ENCODE measurements at places on chromosomes 3 and 15.

DNA sequence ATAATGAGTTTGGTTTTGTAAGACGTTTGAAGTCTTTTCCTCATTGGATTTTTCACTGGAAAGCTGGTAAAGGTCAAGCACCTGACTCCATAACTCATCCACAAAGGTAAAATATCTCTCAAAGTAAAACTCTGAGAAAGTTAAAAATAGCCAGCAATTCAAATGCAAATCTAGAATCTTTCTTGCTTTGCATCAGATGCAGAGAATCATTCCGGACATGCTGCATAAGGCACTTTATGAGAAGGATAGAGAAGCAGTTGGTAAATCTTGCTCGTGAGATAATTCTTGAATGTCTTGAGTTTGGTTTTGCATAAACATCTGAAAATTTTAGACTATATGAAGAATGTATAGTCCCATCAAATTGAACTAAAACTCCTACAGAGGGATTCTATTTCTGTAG is 9.1 kb downstream of the KCNMB2 start:
- no peak for DNase-seq

DNA sequence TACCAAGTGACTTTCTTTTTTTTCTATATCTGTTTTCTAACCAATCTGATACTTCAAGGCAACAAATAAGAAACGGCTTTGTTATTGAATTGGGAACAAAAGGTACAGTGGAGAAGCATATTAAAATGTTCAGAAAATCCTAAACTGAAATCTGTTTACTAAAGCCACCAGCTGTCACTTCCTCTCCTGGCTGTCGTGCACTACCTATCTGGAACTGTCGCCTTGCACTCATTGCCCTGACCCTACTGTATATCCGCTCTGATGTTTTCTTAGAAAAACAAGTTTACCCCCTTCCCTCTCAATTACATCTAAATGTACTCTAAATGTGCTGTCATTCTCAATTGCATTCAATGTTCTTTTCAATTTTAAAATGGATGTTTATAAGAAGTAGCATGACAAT is 439.8 kb upstream of the ARRDC4 start:
- DNase-seq = no peak

GRCh38 chr3:78569804-78570203 is 1198.0 kb downstream of the ROBO1 start:
- DNase-seq = no peak

DNA sequence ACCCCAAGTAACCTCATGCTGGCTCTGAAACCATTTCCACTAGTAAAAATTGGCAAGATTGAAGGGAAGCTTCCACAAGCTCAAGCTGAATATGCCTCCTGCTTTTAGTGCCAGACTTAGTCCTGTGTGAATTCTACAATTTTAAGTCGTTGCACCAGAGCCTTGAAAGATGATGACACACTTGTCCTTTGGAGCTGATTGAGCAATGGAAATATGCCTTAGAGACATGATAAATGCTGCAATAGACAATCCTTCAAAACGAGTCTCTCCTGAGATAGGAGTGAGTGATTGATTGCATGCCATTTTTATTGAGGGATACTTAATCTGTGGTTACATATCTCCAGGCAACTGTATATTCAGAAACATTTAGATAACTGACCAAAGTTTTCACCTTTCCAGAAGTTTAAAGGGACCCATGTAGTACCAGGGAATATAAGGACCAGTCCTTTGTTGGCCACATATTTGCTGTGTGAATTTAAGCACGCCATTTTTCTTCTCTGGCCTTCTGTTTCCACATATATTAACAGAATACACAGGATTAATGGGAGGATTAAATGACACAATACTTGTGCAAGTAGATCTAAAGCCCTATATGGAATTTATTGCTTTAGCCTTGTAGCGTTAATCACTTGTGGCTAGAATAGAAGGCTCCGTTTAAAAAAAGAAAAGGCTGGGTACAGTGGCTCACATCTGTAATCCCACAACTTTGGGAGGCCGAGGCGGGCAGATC is 65.1 kb downstream of the PPARG start:
- peak; percentile 56 for DNase-seq

DNA sequence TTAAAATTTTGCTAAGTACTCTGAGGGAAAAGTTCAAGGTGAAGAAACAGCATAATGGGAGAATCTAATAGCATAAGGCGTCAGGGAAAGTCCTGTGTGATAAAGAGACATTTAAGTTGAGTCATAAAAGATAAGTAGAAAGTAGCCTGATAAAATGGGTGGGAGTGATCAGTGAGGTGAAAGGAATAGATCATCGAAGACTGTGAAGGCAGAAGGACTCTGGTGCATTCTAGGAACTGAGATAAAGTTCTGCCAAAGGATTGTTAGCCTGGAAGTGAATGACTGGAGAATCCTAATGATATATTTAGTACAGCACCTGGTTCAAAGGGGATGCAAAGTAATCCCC is 149.9 kb downstream of the CFAP20DC start:
- DNase-seq = no peak

DNA sequence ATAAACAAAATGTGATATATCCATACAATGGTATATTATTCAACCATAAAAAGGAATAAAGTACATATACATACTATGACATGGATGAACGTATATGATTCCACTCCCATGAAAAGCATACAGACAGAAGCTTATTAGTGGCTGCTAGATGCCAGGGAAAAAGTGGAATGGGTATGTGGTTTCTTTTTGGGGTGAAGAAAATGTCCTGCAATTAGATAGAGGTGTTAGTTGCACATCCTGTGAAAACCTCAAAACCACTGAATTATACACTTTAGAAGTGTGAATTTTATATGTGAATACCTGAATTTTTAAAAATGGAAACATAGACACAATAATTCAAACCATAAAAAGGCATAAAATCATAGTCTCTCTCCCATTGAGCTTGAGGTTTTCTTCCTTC is 11.2 kb downstream of the DENND6A start:
- no peak for DNase-seq

DNA sequence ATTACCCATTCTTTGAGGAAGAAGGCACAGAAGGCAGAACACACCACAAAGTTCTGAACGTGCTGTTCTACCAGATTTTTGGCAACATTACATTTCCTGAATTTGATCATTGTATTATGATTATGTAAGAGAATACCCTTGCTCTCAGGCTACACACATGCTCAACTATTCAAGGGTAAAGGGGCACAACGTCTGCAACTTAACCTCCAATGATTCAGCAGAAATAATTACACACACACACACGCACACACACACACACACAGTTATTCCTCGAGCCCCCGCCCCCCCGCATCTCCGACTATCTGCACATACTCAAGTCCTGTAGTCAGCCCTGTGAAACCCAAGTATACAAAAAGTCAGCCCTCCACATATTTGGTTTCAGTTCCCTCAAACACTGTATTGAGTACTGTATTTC is 26.8 kb downstream of the RPN1 start:
- no peak for DNase-seq

DNA sequence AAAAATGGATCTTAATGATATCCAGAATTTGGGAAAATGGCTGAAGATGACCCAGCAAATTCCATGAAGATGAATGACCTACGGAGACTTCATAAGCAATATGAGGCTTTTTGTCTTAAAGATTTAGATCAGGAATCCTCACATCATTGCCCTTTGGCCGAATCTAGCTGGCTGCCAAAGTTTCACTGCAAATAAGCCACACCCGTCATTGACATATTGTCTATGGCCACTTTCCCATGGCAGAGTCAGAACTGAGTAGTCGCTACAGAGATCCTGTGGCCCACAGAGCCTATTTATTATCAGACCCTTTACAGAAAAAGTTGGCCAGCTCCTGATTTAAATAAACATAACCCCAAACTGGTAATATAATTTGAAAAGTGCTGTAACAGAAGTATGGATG is 307.4 kb upstream of the RARB start:
- no peak for DNase-seq

DNA sequence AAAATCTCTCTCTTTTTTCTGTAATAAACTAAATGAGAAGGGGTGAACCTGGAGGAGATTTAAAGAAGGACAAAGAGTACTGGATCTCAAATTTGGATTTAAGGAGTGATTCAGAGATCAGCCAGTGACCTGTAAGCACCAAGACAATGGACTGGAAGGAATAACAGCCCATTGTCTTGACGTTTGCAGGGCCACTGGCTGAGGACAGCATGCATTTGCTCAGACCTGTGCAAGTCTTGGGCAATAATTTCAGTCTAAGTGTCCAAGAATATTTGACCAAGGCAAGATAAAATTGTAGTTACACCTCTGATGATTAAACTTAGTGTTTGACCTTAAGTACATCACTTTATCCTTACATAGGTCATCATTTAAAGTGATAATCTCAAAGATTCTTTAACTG is 55.8 kb upstream of the OSTN start:
- no peak for DNase-seq

GRCh38 chr3:11185564-11186317 is 31.4 kb downstream of the HRH1 start:
- peak; percentile 79 for DNase-seq

DNA sequence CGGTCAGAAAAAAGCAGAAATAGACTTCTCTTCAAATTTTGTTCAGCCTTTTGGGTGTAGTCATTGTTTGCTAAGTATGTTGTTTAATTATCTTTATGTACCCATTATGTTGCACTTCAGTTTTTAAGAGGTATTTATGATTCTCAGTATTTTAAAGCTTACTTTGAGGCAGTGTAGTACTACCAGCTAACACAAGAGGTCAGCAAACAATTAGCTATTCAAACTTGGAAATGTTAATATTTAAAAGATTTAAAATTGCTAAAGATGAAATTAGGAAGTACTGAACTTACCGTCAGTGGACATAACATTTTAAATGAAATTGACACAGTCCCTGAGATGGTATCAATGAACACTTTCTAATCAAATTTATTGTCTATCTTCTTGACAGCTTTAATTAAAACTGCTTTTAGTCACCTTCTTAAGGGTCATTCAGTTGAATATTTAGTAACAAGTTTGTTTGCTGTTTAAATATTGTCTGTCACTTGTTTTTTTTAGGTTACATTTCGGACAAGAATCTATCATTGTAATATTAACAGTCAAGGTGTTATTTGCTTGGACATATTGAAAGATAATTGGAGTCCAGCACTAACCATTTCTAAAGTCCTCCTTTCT is 28.1 kb downstream of the NKIRAS1 start:
- peak; percentile 57 for DNase-seq

- no peak for DNase-seq
Measured at GRCh38 chr3:64473466-64473865, 214.3 kb downstream of the ADAMTS9 start.

DNA sequence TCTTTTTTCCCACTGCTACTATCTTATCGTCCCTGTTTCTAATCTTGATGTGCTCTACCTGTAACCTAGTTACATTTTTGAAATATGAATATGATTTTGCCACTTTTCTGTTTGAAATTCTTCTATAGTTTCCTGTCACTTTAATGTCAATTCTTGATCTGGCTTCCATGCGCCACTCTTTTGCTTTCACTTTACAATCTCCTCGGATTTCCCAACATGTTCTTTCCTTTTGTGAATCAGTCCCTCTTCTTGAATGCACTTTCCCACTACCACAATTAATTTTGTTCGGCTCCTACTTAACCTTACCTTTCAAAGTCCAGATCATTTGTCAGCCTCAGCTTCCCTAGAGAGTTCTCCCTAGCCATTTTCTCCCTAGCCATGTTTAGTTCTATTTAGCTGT is 8.3 kb downstream of the TIMMDC1 start:
- no peak for DNase-seq

GRCh38 chr15:41125931-41126642 is 10.0 kb upstream of the INO80 start:
- DNase-seq = no peak

GRCh38 chr3:42894698-42895579 is 11.0 kb upstream of the ZNF662 start:
- DNase-seq = no peak

DNA sequence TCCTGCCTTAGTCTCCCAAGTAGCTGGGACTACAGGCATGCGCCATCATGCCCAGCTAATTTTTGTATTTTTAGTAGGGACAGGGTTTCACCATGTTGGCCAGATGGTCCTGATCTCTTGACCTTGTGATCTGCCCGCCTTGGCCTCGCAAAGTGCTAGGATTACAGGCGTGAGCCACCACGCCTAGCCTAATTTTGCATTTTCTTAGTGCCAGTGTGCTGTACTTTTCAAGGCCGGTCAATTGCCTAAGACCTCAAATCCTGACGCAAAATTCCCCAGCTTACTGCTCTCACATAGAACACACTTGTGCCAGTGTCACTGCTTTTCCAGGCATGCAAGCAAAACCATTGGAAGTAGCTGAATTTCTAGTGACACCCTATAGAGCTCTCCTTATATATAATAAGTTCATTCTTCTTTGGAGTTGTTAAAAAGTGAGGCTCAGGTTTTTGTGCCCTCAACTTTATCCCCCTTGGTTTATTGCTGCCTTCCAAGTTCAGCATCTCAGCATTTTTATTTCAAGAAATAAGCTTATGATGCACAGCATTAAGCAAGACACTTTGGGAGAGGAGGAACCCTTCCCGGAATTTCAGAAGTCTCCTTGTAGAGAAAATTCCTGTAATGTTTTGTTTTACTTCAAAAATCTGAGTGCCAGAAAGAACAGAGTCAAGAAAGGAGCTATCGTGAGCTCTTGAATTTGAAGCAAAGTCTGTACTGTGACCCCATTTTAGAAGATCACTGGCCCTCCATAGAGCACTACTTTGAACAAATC is 93.2 kb downstream of the FILIP1L start:
- DNase-seq = no peak

GRCh38 chr15:78638658-78639314 is 2.2 kb downstream of the CHRNB4 start:
- DNase-seq = peak; percentile 60

GRCh38 chr3:50572158-50572557 is 2.8 kb downstream of the HEMK1 start:
- peak; percentile 77 for DNase-seq

DNA sequence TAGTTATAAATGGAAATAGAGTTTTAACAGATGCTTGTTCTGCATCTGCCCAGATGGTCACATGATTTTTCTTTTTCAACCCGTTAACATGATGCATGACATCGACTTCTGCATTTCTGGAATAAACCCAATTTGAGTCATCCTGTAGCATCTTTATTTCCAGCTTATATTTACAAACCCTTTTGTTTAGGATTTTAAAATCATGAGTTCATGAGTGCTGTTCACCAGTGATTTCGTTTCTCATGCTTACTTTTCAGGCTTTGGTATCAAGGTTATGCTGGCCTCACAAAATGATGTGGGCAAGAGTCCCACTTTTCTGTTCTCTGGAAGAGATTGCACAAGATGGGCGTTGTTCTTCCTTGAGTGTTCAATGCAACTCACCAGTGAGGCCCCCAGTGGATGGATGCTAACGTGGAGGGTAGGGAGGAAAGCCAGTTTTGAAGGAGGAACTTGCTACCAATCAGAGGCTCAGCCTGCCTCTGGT is 5.2 kb downstream of the HRH1 start:
- peak; percentile 71 for DNase-seq

DNA sequence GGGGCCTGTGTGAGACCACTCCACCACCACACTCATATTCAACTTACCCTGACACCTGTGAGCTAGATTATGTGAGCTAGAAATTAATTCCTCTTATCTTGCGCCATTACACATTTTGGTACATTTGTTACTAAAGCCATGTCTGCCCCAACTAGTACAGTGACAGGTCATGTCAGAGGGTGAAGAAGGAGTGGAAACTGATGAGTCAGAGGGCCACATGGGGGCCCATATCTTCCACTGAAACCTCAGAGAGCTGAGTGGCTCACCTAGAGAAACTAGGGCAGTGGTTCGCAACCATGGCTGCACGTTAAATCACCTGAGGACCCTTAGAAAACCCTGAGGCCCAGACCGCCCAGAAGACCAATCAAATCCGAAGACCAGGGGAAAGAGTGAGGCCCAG is 15.7 kb upstream of the MEF2A start:
- DNase-seq = no peak

- no peak for DNase-seq
Measured at GRCh38 chr15:94235646-94236045, 4.3 kb downstream of the MCTP2 start.

GRCh38 chr15:100433304-100433703 is 91.5 kb upstream of the ADAMTS17 start:
- no peak for DNase-seq
